ENCODE measurements at places on chromosomes 7 and 10. TPM values are rescaled to one million over a fixed set of nuclear protein-coding genes. Genes with fewer than 3 reads are reported as not detected.

GRCh38 chr7:69318794-69319193, 279.5 kb upstream of the AUTS2 start:
- no peaks in the 10 kb centered on the region for H3K4me1 ChIP-seq
- H3K27me3 ChIP-seq = peaks cover 28% of the 10 kb centered on the region
- no peak overlapping the region for H3K27ac ChIP-seq

- no peaks in the 10 kb centered on the region for H3K36me3 ChIP-seq
- H3K4me3 ChIP-seq = no peak overlapping the region
- H3K4me1 ChIP-seq = no peaks in the 10 kb centered on the region
- H3K27ac ChIP-seq = no peak overlapping the region
Measured at GRCh38 chr10:106481598-106482275, 682.8 kb downstream of the SORCS1 start.

DNA sequence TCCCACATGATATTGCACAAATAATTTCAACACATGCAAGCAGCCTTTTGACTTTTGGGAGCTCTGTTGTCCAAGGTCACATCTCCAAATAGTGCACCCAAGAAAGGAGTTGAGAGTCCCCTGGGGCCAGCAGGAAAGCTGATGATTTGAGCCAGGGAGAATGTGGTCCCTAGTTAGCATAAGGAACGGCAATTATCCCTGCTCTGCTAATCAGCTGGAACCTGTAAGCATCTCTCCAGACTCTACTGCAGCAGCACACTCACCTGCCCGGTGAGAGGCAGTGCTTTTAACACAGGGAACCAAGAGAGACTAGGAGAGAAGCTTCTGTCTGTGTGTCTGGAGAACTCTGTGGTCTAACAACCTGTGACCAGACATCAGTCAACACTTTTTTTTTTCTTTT, 17.0 kb downstream of the TRPV5 start:
- peaks cover 14% of the 10 kb centered on the region for H3K4me1 ChIP-seq
- H3K27me3 ChIP-seq = peaks cover 11% of the 10 kb centered on the region
- H3K36me3 ChIP-seq = no peaks in the 10 kb centered on the region
- H3K4me3 ChIP-seq = no peak overlapping the region

DNA sequence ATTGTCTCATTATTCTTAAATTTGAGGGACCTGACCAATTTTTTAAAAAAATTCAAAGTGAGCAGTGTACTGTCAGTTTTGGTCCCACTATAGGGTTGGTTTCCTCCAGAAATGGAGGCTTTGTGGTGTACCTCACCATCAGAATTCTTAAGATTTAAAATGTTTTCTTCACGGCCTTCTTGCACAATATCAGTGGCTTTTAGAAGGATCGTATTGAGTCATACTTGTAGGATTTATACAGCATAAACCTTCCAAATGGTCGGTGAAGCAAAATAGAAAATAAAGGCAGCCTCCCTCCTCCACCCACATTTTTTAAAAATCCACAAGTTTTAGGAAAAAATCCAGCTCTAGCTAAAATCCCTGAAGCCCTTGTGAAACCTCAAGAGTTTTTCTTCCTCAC, 126.4 kb downstream of the RNLS start:
- H3K27me3 ChIP-seq = no peaks in the 10 kb centered on the region
- H3K4me3 ChIP-seq = no peak overlapping the region
- no peak overlapping the region for H3K27ac ChIP-seq
- no peak for DNase-seq

DNA sequence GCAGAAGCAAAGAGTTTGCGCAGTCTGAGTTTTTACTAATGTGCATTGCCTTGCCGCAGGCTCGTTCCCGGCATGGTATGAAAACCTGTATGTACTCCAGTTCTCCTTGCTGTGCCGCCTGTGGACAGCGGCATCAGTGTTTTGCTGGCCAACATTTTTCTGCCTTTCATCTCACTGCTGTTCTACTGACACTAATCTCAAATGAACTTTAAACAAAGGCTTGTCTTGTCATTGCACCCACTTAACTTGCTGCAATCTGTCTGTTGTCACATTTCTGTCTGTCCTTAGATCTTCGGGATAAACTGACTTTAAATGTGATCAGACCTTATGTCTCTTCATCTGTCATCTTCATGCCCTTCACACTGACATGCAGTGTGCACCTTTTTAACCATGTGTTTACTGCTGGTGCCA, 71.7 kb upstream of the ZNRF2 start:
- H3K36me3 ChIP-seq = no peaks in the 10 kb centered on the region
- no peak for DNase-seq
- no peaks in the 10 kb centered on the region for H3K4me1 ChIP-seq
- no peaks in the 10 kb centered on the region for H3K27me3 ChIP-seq

DNA sequence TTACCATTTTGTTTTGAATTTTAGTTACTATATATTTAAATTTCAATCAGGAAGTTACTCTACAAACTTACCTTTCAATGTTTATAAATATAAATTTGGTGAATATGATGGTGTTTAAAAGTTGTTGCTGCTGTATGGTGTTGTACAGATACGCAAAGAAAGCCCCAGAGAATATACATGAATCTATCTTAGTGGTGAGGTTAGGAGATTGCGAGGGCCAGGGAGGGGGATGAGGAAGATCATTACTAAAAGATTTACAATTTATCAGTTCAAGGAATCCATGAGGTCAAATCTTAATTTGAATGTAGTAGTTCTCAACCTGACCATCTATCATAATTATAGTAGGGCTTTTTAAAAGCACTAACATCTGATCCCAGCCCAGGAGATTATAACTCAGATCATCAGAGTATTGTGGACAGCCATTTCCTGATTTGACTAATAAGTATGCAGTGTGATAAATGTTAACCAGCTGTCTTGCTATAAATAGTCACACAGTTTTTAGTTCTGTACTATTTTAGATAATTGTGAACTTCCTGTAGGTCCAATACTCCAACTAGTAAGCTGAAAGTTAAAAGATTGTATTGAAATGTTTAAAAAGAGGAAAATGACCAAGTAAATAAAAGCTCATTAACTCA, 23.6 kb downstream of the FAM3C start:
- no peak for DNase-seq
- no peak overlapping the region for H3K4me3 ChIP-seq
- H3K27me3 ChIP-seq = no peaks in the 10 kb centered on the region
- H3K4me1 ChIP-seq = no peaks in the 10 kb centered on the region

DNA sequence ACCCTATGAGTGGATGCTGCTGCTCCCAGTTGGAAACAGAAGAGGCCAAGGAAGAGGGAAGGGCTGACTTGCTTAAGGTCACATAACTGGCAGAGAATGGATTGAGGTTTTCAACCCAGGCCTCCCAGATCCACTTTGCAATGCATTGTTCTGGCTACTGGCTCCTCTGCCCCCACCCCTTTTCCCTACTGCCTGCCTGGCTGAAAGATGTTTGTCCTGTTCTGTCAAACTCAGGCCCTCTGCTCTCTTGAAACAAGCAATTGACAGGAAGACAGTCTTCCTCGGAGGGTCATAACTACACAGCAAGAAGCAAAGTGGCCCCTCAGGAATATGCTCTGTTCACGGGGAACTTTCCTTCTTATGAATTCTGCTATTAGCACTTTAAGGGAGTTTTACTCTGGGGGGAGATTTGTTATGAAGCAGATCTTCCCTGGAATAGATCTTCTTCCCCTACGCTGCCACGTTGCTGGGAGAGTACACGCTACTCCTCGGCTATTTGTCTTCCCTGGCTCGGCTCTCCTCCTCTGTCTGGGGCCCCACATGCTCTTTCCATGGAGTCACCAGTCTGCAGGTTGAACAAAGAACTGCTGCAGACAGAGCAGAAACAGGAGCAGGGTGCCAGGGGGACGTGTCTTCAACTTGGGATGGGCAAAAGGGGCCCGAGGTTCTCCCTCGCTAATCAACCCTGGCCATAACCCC, 436.1 kb downstream of the TYW1 start:
- peaks cover 3% of the 10 kb centered on the region for H3K36me3 ChIP-seq
- H3K27ac ChIP-seq = no peak overlapping the region
- H3K4me3 ChIP-seq = no peak overlapping the region

- no peak overlapping the region for H3K27ac ChIP-seq
- H3K4me3 ChIP-seq = no peak overlapping the region
- H3K4me1 ChIP-seq = no peaks in the 10 kb centered on the region
- no peaks in the 10 kb centered on the region for H3K36me3 ChIP-seq
Measured at GRCh38 chr7:157715938-157716280, 379.1 kb downstream of the DNAJB6 start.

- H3K4me3 ChIP-seq = no peak overlapping the region
- no peaks in the 10 kb centered on the region for H3K4me1 ChIP-seq
- no peaks in the 10 kb centered on the region for H3K36me3 ChIP-seq
- H3K27me3 ChIP-seq = no peaks in the 10 kb centered on the region
- no peak overlapping the region for H3K27ac ChIP-seq
- DNase-seq = no peak
Measured at GRCh38 chr7:92547579-92547978, 19.0 kb downstream of the RBM48 start.

GRCh38 chr10:99330347-99330924, 1.3 kb downstream of the CNNM1 start:
- H3K27ac ChIP-seq = no peak overlapping the region
- H3K4me1 ChIP-seq = peaks cover 2% of the 10 kb centered on the region
- H3K36me3 ChIP-seq = no peaks in the 10 kb centered on the region
- H3K4me3 ChIP-seq = peak overlapping the region; percentile 60
- peaks cover 43% of the 10 kb centered on the region for H3K27me3 ChIP-seq

DNA sequence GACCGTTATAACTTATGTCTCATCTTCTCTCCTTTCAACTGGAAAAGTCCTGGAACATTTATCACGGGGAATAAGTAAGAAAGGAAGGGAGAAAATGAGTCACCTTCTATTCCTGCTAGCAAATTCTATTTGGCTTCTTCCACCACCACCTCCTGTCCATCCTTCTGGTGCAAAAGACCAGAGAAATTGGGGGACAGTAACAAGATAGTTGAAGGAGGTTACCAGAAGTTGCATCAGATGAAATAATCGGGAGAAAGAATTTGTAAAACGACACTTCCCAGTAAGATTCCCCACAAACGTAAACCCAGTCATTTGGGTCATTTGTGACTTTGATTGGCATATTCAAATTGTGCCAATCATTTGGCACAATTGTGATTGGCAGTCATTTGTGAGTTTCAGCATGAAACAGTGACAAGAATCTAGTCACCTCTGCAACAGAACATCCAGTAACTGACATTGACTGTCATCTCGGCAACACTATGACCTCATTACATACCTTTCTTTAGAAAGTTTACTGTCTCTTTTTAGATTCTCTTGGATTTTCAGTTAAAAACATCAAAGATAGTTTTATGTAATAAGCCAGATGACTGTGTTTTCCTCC, 51.3 kb upstream of the PIK3CG start:
- no peak overlapping the region for H3K4me3 ChIP-seq
- DNase-seq = no peak
- H3K27me3 ChIP-seq = no peaks in the 10 kb centered on the region

- no peak overlapping the region for H3K27ac ChIP-seq
- no peaks in the 10 kb centered on the region for H3K4me1 ChIP-seq
- H3K4me3 ChIP-seq = no peak overlapping the region
Measured at GRCh38 chr7:138363721-138364120, 96.3 kb upstream of the TRIM24 start.

- DNase-seq = no peak
- H3K27ac ChIP-seq = no peak overlapping the region
- H3K27me3 ChIP-seq = no peaks in the 10 kb centered on the region
- H3K4me3 ChIP-seq = no peak overlapping the region
- no peaks in the 10 kb centered on the region for H3K36me3 ChIP-seq
Measured at GRCh38 chr10:76453997-76454396, 1022.6 kb downstream of the LRMDA start.

- no peak overlapping the region for H3K4me3 ChIP-seq
- DNase-seq = no peak
- peaks cover 17% of the 10 kb centered on the region for H3K4me1 ChIP-seq
- H3K36me3 ChIP-seq = no peaks in the 10 kb centered on the region
- no peak overlapping the region for H3K27ac ChIP-seq
- peaks cover 8% of the 10 kb centered on the region for H3K27me3 ChIP-seq
Measured at GRCh38 chr10:71501402-71501801, 104.7 kb downstream of the CDH23 start.

DNA sequence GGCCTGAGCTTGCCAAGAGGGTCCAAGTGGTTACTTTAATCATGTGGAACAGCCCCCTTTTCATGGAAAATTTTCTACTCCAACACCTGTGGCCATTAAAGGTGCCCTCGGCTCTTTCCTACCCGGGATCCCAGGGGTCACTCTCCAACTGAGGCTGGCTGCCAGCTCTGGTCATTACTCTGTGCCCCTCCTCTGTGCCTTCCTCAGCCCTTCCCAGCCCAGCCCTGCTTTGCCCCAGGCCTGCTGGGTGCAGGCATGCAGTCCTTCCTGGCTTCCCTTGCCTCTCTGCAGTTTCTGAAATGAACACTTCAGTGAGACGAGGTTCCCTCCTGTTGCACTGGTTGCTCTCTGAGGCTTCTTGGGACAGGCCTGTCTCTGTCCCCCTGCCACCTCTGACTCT, 951.1 kb upstream of the ZNF722 start:
- no peaks in the 10 kb centered on the region for H3K4me1 ChIP-seq
- DNase-seq = no peak
- no peak overlapping the region for H3K4me3 ChIP-seq
- no peaks in the 10 kb centered on the region for H3K27me3 ChIP-seq

DNA sequence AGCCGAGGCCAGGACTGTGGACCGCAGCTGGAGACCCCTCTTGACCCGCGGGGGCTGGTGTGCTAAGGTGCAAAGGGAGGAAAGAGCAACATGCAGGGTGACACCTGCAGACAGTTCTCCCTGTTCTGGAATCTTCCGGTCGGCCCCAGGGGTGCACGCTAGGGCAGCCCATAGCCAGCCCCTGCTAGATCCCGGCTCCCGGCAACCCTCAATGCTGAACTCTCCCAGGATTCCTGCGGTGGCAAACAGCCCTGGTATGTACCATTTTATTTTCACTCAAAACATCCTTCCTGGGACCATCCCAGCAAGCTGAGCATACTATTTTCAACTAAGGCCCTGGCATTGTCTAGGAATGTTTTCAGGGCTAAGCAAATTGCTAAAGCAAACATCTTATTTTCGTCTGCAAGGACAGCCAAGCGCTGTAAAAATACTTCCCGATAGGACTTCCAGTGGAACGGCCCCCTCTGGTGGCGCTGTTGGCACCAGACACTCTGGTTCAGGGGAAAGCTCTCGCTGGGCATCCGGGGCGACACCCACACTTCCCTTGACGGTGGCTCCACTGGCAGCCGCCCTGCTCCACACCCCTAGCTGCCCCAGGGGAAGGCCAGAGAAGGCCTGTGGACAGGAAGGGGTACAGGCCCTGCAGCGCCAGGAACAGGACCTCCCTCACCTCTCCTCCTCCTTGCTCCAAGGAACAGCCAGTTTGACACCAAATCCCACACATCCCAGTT, 99.4 kb downstream of the CTBP2 start:
- peaks cover 18% of the 10 kb centered on the region for H3K36me3 ChIP-seq
- peaks cover 64% of the 10 kb centered on the region for H3K4me1 ChIP-seq
- peak overlapping the region; percentile 88 for H3K27ac ChIP-seq
- no peak overlapping the region for H3K4me3 ChIP-seq
- DNase-seq = peak; percentile 46

The NRCAM gene
- 19.9 TPM for total RNA-seq

The CNPY1 gene
- not detected for total RNA-seq

The TCF7L2 gene
- 103 TPM for total RNA-seq

The GNAI1 gene
- total RNA-seq = 50.8 TPM

The TACR2 gene
- total RNA-seq = not detected

The ZC3HAV1L gene
- 16.5 TPM for total RNA-seq

The LIPJ gene
- total RNA-seq = not detected

The MRC1 gene
- total RNA-seq = 0.04 TPM

The NRG3 gene
- total RNA-seq = 32.2 TPM

The CAMK2B gene
- 9.3 TPM for total RNA-seq
